CD4-positive, alpha-beta T cell treated with Interferon gamma for 1 hour (primary cell): ENCODE measurements at places on chromosomes 1 and 21.
A peak's percentile ranks its signal among the peaks of the same experiment; 100 is the strongest.

DNA sequence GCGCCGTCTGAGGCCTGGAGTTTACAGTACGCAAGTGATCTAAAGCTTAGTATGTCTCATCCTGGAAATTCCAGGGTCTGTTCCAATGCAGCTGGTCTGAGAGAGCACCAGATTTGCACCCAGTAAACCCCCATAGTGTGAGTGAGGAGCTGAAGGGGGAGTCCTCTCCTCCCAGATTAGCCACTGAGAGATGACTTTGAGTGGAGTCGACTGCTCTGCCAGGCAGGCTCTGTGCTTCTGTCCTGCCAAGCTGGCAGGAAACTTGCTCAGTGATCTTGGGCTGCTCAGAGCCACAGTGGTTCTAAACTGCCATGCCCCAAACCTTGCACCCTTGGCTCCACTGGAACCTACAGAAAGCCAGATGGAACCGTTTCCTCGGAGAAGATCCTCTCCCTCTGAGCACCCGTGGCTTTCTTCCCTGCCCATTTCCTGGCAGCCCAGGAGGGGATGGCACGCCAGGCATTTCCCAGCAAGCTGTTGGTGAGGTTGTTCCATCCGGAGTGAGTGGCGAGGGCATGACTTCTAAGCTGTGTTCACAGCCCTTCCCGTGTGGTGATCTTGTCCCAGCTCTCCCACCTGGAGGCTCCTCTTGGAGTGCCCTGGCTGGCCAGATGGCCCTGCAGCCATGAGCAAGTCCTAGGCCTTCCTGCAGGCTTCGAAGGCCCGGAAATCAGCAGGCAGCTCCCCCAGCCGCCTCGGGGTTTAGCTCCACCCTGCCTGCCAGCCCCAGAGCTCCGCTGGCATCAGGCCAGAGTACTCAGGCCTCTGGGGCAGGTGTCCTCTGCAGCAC, 125.9 kb upstream of the VAMP3 start:
- DNase-seq = no peak

DNA sequence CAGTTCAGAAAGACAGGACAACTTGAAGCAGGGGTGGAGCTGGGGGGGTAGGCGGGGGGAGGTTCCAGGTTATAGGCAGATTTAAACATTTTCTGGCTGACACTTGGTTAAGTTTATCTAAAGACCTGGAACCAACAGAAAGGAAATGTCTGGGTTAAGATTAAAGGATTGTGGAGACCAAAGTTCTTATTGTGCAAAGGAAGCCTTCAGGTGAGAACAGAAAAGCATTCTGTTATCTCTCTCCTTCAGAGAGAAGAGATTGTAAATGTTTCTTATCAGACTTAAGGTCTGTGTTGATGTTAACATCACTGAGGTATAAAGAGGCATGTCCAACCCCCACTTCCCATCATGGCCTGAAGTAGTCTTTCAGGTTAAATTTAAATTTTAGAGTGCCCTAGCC, 3.7 kb upstream of the ACADM start:
- no peak for DNase-seq

- no peak for DNase-seq
Measured at GRCh38 chr1:37362594-37363385, 111.6 kb upstream of the ZC3H12A start.

DNA sequence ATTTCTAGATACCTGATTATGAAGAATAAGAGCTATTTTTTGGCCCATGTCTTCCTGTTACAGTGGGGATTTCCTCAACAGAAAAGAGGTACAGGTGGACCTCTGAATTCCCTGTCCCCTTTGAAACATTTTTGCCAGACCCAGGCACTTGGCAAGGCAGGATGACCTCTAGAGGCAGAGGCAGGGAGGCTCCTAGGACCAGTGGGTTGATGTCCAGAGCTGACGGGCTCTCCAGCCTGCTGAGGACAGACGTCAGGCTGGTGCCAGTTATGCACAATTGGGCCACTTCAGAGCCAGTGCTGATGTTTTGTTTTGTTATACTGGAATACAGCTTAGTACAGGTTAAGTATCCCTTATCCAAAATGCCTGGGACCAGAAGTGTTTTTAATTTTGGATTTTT, 18.5 kb upstream of the A3GALT2 start:
- no peak for DNase-seq

DNA sequence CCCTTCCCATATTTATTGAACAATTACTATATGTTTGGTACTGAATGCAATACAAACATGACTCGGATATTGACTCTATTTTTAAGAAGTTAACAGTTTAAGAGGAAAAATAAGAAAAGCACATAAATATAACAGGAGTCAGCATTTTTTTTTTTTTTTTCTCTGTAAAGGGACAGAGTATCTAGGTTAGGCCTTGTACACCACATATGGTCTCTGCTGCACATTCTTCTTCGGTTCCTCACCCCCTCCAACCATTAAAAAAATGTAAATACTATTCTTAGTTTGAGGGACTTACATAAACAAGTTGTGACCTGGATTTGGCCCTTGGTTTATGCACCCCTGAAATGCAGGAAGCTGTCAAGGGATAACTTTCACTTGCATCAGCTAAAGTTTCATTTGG, 40.4 kb downstream of the PHC2 start:
- no peak for DNase-seq

- DNase-seq = no peak
Measured at GRCh38 chr1:16067127-16067768, 6.2 kb downstream of the FAM131C start.

DNA sequence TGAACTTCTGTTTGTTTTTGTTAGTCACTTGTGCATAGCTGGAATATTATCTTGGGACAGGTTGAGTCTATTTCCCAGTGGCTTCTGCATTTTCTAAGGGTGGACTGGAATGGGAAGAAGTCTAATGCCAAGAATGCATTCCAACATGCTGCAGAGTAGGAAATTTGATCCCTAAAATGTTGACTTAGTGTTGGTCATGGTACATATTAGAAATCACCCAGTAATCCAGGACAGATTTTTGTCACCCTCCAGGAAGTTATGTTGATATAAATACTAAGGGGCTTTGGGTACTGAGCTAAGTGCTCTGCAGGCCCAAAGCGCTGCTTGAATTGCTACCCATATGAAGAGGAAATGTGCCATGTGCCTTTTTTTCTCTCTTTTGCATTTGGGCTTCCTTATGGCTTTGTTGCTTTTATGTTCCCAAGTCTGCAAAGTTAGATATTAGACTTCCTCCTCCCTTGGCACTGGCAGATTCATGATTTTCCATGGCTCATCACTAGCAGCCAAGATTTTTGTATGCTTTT, 10.0 kb downstream of the ARID1A start:
- no peak for DNase-seq

- DNase-seq = no peak
Measured at GRCh38 chr1:242243472-242243871, 244.6 kb upstream of the MAP1LC3C start.

- no peak for DNase-seq
Measured at GRCh38 chr1:245155272-245156040, 671 bp downstream of the KIF26B start.

DNA sequence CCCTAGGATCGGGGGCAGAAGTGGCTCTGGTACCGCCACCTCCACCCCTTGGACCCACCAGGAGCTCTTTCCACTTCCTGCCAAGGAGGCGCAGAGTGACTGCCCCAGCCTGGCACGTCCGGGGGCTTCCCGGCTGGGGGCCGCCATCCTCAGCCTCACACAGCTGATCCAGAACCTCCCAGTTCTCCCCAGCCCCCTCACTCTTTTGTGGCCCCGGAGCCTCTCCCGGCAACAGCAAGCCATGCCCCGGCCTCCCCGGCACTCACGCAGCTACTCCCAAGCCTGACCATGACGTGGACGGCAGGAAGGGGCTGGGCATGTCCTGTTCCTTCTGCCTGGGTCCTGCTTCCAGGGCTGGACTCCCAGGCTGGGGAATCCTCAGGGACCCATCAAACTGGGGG, 17.1 kb downstream of the TP73 start:
- DNase-seq = no peak

GRCh38 chr1:228337031-228337564, 69.5 kb downstream of the TRIM11 start:
- DNase-seq = no peak

GRCh38 chr1:221736714-221737113, 5.2 kb downstream of the DUSP10 start:
- no peak for DNase-seq

DNA sequence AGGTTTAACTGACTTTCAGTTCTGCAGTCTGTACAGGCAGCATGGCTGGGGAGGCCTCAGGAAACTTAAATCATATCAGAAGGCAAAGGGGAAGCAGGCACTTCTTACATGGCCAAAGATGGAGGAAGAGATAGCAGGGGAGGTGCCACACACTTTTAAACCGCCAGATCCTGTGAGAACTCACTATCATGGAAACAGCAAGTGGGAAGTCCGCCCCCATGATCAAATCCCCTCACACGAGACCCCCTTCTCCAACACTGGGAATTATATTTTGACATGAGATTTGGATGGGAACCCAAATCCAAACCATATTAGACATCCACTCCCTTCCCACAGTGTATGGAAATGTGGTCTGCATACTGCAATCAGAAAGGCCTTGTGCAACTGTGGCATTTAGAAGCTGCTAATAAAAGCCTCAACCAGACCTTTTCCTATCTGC, 148.2 kb downstream of the FCRL5 start:
- peak; percentile 6 for DNase-seq

DNA sequence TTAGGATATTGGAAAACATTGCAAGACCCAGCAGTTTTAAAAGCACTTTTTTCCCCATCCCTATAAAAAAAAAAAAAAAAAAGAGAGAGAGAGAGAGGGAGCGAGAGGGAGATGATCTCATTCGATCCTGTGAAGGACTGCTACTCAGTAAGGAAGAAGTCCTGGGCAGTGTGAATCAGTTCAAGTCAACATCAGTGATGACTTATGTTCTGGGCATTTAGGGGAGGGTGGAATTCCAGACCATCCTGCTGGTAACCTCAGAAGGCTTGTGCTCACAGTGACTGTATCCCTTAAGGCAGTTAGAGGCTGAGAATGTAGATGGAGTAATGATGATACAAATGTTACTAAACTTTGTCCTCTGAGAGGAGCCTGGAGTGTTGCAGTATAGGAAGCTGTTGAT, 151.4 kb downstream of the TGFB2 start:
- no peak for DNase-seq

DNA sequence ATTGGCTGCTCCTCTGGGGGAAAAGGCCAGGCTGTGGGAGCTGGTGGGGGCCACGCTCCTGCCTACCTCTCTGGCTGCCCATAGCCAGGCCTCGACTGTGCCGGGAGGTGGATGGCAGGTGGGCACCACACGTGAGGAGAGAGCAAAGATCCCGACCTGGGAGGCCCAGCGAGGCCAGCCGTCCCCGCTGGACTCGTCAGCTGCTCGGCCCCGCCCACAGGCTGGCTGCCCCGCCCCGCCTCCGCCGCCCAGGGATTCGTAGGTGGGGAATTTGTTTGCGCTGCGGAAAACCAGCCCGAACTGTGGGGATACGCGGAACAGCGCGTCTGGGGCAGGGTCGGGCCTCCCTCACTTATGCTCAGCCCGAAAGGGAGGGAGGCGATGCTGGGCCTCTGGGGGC, 31.7 kb downstream of the TP73 start:
- no peak for DNase-seq

GRCh38 chr21:35602811-35603362, 457.4 kb downstream of the SETD4 start:
- no peak for DNase-seq

GRCh38 chr1:26743426-26744059, 44.2 kb upstream of the PIGV start:
- no peak for DNase-seq

- DNase-seq = no peak
Measured at GRCh38 chr1:8493916-8494540, 176.1 kb downstream of the SLC45A1 start.

DNA sequence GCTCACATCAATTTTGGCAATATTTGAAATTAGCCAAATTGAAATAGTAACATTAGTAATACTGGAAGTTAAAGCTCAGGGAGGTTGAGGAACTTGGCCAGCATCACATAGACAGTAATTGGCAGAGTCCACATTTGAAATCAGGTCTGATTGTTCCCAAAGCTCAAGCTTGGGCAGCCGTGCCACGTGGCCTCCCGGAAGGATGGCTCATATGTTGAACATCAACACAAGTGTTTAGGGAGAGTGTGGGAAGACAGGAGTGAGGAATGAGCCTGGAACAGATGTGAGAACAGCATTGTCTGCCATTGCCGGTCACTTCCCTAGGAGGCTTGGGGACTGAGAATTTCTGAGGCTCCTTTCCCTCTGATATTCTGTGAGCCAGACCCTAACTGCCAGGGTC, 40.2 kb upstream of the RBM15 start:
- DNase-seq = no peak
